Astrocyte of the hippocampus (primary cell): ENCODE measurements at places on chromosomes 6 and 20.
A peak's percentile ranks its signal among the peaks of the same experiment; 100 is the strongest.

GRCh38 chr20:16451001-16451400 is 122.2 kb downstream of the KIF16B start:
- no peak for DNase-seq

DNA sequence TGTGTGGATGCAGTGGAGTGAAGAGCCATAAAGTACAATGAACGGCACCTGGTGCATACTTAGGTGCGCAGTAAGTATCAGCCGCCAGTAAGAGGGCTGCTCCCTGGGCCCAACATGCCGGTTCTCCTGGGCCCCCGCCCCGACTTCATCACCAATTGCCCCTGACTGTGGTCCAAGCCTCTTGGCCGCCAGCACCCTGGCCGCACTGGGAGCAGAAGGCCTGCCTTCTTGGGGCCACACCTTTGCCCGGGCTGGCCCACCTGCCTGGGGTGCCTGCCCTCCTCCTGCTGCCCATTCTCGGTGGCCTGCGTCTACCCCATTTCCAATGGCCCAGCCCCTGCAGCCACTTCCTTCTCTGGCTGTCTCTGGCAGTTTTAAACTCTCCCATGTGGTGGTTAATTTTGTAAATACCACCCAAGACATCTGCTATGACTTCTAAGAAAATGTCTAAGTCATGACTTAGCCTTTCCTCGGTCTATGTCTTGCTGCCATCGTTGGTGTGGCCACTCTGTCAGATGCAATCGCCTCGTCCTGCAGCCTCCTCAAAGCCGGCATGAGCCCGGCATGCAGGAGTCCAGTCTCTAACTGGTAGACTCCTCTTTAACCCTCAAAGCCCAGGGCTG is 36.8 kb downstream of the PMEPA1 start:
- DNase-seq = no peak

GRCh38 chr6:1604158-1605003 is 5.3 kb upstream of the FOXC1 start:
- peak; percentile 88 for DNase-seq

DNA sequence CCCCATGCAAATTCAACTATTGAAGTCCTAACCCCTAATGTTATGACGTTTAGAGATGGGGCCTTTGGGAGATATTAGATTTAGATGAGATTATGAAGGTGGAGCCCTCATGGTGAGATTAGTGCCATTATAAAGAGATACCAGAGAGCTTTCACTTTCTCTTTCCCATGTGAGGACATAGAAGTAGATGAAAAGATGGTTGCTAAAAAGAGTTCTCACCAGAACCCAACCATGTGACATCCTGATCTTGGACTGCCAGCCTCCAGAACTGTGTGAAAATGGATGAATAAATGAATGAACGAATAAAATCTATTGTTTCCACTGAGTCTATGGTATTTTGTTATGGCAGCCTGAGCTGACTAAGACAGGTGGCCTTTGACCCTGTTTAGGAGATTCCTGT is 50.6 kb upstream of the FBXO30 start:
- DNase-seq = no peak

DNA sequence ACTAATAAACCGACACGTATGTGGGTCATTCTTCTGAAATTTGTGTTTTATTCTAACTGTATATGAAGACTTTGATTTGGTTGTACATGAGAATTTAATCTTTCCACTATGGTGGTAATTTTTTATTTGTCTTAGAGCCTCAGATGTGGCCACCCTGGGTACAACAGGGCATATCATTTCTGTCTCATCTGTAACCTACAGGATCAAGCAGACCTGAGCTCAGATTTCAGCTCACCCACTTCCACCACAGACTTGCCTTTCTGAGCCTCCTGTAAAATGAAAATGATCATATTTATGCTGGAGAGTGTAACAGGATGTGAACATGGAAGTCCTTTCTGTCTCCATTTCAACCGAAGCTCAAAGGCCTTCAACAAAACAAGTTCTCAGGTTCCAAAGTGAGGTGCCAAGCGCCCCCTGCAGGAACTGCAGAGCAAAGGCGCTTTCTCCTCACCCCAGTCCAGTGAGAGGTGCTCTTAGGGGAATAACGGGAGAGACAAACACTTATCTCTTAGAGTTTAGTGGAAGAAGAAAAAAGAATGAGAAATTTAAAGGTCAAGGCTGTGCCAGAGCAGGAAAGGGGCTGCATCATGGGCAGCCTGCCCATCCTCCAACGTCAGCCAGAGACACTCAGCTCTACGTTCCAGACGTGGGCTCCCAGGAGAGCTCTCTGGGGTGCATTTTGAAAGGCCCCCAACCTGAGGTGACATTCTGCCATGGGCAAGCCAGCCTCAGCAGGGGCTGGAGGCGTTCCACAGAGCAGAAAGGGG is 23.0 kb upstream of the CD24 start:
- DNase-seq = peak; percentile 66

DNA sequence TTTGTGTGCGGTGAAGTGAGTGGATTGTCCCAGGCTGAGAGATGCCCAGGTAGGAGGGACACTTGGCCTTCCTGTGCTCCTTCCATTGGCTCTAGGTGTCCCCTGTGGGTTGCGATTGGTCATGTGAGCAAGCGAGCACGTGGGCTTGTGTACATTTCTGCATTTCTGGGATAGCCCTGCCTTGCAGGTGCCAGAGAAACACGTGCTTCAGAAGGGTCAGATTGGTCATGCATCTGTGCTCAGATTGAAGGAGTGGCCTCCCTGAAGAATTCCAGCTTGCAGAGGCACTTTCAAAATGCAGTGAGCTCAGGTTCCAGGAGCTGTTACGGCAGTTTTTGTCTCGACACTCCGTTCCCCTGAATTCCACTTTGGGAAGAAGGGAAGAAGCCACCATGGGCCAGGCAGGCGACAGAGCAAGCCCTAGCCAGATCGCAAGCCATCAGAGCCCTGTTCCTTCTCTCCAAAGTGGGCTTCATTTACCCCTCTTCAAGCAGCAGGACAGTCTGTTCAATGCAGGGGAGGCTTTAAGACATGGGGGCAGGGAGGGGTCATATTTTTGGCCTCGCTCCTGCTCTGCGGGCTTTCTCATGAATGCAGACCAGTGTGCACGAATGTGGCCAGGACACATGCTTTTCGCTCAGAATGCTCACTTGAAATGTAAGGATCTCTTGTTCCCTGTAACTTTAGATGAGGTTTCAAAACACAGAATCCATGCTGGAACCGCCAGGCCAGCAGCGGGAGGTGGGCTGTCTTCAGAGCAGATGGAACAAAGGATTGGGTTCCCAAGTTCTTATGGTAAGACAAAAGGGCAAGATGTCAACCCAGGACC is 78.6 kb upstream of the AKAP12 start:
- no peak for DNase-seq
